OCI-M1 (cell line): ENCODE measurements at places on chromosomes 6 and 20.

- DNase-seq, result no peak
These were observed 64.2 kb upstream of the NEDD9 start for GRCh38 chr6:11296449-11297375.

GRCh38 chr6:24974182-24975171, 38.7 kb upstream of the RIPOR2 start:
- peak; percentile 75 for DNase-seq

DNA sequence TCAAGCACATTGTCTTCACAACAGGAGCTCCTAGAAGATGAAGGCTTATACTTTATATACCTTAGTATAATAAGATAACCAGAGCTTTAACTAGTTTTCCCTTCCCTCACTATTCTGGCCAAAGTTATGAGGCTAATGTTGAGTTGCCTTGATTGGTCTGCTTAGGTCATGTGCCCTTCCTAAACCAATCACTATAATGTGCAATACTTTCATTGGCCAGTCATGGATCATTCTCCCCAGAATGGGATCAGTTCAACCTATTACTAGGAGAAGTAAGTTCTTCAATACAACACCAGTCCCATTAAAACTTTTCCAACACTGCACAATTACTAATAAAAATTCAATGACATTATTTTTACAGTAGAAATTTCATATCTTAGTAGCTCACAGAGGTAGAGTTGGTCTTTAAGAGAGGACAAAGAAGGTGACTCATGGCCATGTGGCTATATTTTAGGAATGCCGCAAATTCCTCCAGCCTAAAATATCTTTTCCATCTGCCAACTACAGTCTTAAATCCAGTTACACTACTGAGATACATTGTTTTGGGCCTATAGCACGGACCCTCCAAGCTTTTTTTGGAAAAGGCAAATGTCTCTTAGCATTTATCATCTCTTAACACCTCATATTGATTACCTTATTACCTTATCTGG, 12.5 kb upstream of the POU3F2 start:
- DNase-seq, result no peak

GRCh38 chr6:5634525-5634924, 372.2 kb downstream of the NRN1 start:
- DNase-seq, result no peak

DNA sequence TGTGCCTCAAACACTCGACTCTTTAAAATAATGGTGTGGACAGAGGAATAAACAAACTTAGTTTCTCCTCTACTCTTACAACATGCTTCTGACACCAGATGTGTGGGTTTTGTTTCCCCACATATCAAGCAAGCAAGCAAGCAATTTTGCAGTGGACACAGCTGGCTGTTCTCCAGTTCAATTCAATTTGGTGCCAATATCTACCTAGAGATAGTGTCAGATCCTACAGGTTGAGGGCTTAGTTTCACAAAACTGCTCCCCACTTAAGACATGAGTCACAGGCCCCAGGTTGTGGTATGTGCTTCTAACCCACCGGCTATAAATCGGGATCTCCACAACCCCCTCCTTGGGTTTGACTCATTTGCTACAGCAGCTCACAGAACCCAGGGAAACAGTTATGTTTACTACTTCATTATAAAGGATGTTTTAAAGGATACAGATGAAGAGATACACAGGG, 131.4 kb upstream of the TRAF3IP2 start:
- no peak for DNase-seq

DNA sequence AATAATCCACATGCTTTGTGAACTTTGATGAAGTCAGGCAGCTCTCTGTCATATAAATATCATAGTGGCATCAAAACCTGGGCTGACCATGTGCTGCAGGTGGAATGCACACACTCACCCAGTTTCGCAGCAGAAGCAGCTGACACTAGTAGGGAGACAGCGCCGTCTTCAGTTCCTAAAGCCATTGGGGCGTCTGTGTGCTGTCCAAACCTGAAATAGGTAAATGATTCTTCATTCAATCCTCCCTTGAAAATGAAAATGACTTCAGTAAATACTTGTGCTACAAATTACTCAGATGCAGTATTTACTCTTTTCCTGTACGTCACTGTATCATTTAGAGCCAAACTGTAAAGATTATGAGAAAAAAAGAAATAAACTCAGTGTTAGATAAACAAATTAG, 127.5 kb downstream of the EYA4 start:
- DNase-seq, result peak; percentile 28

DNA sequence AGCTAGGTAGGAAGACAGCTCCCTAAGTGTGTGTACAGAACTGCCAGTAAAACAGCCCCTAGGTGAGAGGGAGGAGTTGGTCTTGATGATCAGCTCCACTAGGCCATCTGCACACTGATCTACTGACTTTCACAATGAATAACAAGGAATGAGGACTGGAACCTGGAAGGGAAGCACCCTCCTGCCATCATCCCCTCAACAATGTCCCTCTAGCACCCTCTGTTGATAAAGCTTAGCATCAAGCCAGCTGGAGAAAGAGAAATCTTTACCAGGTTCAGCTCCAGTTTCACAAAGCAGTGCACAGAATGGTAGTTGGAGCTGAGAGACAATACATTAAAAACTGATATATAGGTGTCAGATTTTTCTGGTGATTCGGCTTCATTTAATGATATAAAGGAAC, 57.2 kb upstream of the IRAK1BP1 start:
- peak; percentile 55 for DNase-seq

DNA sequence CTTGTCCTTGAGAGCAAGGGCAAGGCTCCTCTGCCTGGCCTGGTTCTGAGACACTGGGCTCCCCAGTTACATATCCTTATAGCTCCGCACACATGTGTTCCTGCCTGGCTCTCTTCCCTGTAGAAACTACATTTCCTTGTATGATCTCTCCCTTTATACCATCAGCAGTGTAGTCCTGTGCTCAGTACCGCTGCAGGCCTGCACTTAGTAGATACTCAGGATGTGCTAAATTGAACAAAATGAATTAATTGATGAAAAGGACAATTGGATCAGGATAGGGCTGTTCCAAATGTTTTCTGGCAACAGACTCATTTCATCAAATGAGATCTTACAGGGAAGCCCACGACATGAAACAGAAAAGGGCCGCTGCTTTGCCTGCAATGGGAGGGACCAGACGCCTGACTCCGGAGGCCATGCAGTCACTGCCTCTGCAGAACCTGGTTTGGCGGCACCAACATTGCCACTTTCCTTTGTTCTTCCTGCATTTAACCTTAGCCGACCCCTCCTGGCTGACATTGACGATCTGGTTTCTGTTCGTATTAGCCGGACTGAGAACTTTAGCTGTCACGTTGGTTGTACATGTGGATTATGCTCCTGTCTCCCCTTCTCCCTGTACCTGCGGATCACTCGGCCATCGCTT, 53.3 kb downstream of the CHMP4B start:
- DNase-seq, result no peak

- DNase-seq, result no peak
These were observed 16.3 kb downstream of the SIRT5 start for GRCh38 chr6:13590574-13591153.

DNA sequence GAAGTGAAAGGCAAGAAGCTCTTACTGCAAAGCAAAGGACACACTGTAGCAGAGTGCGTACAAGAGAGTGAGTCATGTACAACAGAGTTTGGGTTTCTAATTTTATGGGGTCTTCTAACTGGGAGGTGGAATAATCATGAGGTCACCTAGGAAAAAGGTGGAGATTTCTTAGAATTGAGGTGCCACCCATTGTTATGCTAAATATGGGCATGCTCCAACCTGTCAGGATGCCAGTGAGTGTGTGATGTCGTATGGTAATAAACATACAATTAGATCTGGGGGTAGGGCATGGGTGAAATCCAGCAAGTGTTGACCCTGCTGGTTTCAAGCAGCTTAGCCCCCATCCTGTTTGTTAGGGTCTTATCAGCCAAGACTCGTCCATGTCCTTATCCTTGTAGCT, 46.6 kb downstream of the OR2B6 start:
- DNase-seq, result no peak

- DNase-seq, result peak; percentile 93
These were observed 16.1 kb upstream of the ZNF217 start for GRCh38 chr20:53609491-53610445.

- no peak for DNase-seq
These were observed 55.0 kb upstream of the PLCB1 start for GRCh38 chr20:8077137-8077466.

- no peak for DNase-seq
These were observed 294.0 kb downstream of the SOX4 start for GRCh38 chr6:21887231-21888185.

DNA sequence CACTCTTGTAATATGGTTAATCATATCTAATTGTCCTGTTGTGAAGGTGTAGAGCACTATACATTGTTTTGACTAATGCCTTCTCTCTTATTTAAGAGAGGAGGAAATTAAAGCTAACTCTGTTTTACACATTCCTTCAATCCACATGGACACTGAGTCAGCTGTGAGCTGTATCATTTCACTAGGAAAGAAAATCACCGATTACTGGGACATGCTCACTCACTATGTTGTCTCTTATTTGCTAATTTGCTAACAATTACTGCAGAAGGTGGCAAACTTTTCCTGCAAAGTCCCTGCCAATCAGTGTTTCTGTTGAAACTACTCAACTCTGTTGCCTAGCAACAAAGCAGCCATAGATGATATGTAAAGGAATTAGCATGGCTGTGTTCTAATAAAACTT, 98.2 kb downstream of the BCAS1 start:
- DNase-seq, result no peak

DNA sequence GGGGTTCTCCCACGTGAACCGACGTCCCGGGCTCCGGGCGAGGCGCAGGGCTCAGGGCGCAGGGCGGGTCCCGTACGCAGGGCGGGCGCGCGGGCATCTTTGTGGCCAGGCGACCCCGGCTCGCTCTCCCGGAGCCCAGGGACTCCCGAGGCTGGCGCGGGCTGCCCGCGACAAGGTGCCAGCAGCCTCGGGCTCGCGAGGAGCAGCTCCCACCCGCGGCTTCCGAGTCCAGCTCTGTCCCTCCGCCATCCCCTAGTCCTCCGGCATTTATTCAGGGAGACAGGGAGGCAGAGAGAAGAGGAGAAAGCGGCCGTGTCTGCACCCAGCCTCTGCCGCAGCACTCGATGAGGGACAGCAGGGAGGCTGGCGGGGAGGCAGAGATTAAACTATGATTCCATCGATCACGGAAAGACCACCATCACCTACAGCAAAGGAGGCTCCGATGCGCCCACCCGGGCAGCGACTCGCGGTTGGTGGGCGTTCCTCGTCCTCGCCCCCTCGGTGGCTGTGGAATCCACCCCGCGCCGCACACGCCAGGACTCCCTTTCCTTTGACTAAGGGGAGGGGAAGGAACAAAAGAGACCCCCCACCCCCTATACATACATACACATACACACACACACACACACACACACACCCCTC, 1.1 kb downstream of the RGS17 start:
- DNase-seq, result no peak

GRCh38 chr6:140011537-140011936, 637.1 kb upstream of the CITED2 start:
- DNase-seq, result no peak

DNA sequence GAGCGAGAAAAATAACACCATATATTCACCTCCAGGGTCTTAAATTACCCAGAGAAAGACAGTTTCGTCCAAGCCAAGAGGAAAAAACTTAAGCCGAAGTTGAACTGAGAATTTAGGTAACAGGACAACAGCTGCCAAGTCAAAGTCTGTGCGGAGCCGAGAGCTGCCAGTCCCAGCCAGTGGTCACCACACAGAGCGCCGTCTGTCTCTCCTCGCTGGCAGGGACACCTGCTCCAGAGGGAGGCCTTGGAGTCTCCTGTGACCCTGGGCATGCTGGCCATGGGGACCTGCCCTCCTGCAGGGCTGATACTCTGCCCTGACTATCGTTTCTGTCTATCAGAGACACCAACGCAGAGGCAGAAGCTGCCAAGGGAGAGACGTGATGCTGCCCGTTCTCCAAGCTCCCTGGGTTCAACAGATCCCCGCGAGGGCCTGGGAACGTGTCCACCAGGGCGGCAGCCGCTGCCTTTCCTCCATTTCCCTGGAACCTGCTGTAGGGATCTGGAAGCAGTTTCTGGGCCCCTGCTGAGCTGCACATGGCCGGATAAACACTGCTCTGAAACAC, 341.3 kb downstream of the SMOC2 start:
- no peak for DNase-seq

DNA sequence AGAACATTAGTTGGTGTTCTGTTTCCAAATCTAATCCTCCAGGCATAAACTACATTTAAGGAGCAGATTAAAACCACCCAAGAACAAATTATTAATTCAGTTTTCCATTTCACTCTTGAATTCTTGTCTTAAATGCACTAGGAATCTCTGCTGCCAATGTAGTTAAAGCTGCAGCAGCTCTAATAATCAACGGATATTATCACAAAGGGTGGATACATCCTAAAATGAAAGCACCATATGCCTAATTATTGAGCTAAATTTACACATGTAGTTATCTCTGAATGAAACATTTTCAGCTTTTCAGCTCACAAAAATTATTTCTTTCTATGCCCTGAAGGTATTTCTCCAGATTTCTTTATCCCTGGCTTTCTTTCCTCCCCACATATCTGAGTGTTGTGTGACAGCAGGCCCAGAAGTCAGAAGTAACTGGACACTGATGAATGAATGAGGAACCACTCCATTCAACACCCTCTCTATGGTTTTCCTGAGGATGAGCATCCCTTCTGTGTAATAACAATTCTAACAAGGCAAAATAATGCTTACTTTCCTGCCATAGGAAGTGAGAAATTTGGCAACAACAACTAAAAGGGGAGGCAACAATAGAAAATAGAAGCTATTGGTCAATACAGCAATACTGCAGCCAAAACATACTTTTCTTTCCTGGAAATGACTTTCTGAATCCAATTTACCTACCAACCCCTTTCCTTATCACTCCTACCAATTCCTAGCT, 14.9 kb downstream of the MAN1A1 start:
- DNase-seq, result peak; percentile 38

DNA sequence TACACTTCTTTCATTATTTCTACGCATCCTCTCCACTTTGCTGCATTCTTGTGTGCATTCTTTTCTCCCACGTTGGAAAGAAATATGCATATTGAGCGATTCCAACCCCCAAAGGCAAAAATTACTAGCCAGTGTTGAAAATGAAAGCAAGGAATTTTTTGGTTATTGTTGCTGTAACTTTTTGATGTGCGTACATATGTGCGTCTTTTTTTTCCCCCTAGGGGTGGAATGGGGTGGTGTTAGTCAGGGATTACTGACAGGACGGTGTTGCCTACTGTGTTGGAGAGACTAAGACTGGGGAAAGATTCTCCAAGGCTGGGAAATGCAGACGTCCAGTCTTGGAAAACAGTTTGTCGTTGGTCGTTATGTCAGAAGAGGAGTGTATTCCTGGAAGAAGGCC, 44.2 kb upstream of the ESR1 start:
- DNase-seq, result no peak

DNA sequence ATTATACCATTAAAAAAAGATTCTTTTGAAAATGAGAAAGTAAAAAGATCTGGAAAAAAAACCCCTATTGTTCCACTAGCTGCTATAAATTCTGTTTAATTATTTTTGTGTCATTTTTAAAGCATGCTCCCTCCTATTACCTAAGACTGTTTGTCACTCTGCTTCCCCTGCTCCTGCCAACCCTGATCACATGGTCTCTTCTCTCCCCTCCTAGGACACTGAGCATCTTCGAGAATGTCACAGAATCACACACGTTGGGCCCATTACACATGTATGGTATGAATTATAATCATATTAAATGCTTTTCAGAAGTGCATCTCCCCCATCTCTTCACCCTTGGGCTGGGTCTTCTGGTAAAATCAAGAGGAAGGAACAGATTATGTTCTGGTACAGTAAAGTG, 6.2 kb downstream of the SNAP91 start:
- DNase-seq, result no peak
